ENCODE measurements at places on chromosomes 3 and 15.
A peak's percentile ranks its signal among the peaks of the same experiment; 100 is the strongest.

DNA sequence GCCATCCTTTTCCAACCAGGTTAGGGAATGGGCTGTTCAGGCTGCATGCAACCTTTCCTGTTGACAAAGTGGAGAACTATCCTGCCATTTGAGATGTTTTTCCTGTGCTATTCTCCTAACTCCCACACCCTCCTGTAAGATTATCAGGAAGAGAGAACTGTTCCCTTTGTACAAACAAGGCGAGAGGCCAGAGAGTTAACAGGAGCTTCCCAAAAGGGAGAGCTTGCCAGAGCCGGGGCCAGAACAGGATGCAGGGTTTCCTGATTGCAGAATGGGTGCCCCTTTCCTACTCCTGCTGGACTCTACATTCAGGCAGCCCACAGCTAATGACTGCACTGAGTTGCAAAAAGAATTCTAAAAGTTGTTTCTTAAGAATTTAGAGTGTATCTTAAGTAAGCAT, 17.1 kb downstream of the PML start:
- peak; percentile 31 for DNase-seq

DNA sequence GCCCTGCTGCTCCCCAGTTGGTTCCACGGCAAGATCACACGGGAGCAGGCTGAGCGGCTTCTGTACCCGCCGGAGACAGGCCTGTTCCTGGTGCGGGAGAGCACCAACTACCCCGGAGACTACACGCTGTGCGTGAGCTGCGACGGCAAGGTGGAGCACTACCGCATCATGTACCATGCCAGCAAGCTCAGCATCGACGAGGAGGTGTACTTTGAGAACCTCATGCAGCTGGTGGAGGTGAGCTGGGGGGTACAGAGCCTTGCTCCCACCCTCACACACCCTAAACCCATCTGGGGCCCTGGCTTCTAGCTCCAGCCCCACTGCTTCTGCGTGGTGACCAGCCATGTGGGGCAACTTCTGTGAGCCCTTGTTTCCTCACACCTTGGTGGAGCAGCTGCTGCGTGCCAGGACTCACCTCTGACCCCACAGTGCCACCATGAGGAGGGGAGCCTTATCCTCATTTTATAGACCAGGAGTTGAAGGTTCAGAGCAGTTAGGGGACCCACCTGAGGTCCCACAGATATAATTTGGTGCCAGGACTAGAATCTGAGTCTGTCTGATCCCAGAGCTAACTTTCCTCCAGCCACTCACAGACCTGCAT, 13.3 kb upstream of the LMAN1L start:
- peak; percentile 30 for DNase-seq

- no peak for DNase-seq
Measured at GRCh38 chr15:57330619-57331340, 45.5 kb upstream of the CGNL1 start.

DNA sequence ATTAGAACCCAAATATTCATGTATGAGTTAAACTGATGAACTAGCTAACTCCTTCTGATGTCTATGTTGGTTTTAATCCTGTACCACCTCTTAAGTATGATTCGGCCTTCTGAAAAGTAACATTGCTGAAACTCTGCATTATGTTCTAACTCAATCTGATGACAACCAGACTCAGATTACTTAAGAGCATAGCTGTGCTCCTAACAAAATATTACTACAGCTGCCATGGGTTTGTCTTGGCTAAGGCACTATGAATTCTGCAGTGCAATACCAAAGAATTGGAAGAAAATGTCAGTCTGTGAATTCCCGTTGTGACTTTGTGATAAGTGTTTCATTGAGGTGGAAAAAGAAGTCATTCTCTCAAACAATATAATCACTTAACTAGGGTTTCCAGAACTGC, 224.4 kb downstream of the ZMAT3 start:
- no peak for DNase-seq

GRCh38 chr3:109532257-109533216, 195.2 kb upstream of the DPPA4 start:
- DNase-seq, result peak; percentile 32

DNA sequence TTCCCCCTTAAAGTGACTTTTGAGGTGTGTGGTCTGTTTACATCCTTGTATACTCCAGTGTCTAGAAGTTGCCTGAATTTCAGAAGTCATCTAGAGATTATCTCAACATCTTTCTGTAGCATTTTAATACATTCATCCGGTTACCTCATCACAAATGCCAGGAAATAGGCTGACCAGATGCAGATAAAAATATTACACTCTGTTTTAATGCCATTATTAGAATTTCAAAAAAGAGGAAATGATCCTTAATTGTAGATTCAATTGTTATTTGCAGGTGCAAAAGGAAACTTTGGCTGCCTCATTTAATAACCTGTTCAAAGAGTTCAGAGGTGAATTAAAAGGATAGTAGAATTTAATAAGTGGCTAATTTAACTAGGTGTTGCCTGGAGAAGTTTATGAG, 290.9 kb downstream of the C3orf38 start:
- DNase-seq, result no peak

- no peak for DNase-seq
Measured at GRCh38 chr3:132756108-132756650, 34.0 kb upstream of the NPHP3 start.

DNA sequence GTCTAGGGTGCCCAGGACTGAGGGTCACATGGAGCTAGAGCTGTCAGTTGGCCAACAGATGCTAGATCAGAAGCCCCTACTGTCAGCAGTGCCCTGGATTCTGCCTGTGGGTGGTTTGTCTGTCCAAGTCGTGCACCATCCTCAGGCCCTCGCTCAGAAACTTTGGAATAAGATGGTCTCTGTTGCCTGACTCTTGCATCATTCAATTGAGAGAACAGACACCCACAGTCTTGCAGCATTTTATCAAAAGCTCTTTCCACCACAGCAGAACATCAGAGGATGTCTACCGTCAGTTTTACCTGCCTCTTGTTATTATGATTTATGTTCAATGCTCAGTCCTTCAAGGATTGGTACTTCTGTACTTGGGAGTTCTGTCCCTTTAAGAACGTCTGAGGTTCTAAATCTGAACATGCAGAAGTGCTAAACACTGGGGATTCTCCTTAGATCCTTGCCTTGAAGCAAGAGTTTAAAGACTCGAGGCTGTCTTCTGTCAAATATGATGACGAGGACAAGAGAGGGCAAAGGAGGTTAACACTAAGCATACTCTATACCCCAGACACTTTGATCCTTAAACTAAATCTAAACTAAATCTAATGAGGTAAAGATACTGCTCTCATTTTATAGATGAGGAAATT, 4.8 kb downstream of the AQP9 start:
- DNase-seq, result no peak

GRCh38 chr3:148309390-148310035, 388.2 kb upstream of the AGTR1 start:
- DNase-seq, result no peak

DNA sequence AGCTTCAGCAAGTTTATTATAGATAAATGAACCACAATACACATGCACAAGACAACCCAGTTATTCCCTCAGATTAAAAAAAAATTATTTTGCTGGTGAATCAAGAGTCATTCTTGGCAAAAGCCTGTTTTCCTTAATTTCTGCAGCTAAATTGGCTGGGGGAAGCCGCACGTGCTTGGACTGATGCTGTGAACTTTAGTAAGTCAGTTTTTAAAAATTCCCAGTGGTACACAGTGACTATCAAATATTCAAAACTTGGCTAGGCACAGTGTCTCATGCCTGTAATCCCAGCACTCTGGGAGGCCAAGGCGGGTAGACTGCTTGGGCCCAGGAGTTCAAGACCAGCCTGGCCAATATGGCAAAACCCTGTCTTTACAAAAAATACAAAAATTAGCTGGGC, 23.9 kb downstream of the EHD4 start:
- DNase-seq, result no peak

- no peak for DNase-seq
Measured at GRCh38 chr15:51735228-51736010, 2.0 kb downstream of the LYSMD2 start.

DNA sequence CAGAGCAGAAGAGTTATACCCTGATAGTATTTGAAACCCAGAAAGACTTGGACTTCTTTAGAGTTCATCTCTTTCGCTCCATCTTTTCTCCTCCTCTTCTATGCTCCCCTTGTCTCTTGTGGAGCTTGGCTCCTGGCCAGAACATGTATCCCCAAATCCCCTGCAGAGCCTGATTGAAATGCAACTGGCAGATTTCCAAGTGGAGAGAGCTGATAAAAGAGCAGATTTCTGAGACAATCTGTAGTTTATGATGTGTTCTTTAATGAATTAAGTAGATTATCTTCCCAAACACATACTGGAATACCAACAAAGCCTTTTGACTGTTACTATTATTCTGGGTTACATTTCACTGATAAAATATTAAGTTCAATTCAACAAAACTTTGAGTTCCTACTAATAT, 33.4 kb downstream of the UNC13C start:
- DNase-seq, result no peak

GRCh38 chr3:30353711-30354467, 252.5 kb upstream of the TGFBR2 start:
- DNase-seq, result no peak

DNA sequence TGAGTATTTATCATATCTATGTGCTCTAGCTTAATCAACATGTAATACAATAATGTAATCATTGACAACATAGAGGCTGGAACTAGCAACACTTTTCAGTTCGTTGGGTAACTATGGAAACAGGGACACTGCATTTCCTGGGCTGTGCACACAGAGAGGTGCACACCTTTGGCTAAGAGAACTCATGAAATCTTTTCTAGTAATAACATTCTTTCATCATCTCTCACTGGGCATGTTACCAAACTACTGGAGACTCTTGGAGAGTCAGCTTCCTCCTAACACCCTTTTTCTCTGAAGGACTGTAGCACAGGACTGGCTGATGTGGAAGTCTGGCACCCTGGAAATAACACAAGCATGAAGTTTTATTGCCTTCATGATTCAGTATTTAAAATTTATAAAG, 135.6 kb downstream of the KCNMB2 start:
- DNase-seq, result no peak

GRCh38 chr15:36313736-36314280, 265.6 kb upstream of the CDIN1 start:
- no peak for DNase-seq

DNA sequence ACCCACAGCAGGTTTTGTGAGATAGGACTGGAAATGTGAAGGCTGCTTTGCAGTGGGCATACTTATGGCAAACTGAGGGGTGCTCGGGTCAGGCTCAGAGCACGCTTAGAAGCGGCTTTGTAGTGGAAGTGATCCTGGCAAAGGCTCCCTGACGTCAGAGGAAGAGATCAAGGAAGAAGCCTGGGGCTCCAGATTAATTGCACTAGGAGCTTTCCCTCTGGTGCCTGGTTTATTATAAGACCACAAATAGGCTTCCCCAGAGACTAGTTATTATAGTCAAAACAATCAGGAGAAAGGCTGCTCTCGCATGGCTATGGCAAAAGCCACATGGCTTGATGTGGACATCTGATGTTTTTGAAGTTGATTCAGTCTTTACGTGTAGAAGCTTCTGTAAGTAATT, 515.1 kb downstream of the GABRG3 start:
- DNase-seq, result no peak

- DNase-seq, result no peak
Measured at GRCh38 chr15:42736178-42736792, 643 bp downstream of the CDAN1 start.

DNA sequence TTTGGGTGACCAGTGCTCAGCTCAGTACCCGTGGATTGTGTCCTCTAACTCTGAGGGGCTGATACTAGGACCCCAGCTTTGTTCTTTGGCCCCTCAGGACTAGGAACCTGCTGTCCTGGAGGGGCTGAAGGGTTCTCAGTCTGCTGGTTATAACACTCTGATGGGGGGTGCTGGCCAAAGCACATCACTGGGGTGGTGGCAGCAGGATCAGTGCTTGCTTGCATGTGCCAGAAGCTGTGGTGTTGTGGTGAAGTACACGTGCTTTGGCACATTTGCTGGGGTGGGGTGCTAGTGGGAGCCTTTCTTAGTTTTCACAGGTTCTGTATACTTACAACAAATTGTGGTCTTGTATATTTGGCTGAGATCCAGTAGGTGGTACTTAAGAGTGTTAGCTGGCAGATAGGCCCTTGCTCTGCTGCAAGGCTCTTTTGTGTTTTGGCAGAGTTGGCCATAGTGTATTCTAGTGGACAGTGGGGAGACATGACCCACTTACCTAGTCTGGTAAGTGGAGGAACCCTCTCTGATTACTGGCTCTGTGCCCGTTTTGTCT, 344.3 kb downstream of the EDEM1 start:
- no peak for DNase-seq

GRCh38 chr15:78130466-78131294, 565 bp downstream of the CIB2 start:
- no peak for DNase-seq

- DNase-seq, result no peak
Measured at GRCh38 chr3:16132190-16132589, 42.3 kb upstream of the GALNT15 start.

DNA sequence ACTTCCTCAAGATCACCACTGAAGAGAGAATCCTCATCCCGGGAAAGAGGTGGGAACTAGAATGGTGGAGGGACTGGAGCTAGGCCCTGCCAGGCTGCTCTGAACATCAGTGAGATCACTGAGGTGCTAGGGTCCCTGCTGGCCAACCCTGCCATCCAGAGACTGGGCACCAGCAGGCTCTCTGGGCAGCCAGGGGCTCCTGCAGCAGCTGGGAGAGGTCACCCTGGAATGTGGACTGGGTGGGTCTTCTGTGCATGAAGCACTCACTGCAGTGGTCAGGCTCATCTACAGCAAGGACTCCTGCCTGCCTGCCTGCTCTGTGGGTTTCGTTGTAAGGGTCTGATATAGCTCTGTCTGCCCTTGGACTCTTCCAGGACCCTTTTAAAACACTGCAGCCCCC, 24.9 kb downstream of the ALS2CL start:
- no peak for DNase-seq

DNA sequence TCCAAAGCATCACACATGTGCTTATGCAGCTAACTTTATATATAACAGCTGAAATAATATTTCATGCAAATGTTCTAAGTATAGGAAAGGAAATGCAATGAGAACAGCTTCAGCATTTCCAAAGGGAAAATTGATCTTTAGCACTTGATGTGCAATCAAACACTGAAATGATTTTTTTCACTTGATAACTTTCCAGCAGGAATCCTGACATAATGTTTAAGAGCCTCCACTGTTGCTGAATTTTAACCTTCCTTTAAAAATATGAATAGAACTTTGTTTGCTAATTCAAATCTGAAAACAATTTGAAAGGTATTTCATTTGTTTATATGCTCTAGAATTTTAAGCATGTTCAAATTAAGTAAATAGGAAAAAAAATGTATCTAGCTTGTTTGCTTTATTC, 96.9 kb upstream of the STRIT1 start:
- no peak for DNase-seq

GRCh38 chr3:37144806-37145205, 29.6 kb downstream of the LRRFIP2 start:
- DNase-seq, result no peak

DNA sequence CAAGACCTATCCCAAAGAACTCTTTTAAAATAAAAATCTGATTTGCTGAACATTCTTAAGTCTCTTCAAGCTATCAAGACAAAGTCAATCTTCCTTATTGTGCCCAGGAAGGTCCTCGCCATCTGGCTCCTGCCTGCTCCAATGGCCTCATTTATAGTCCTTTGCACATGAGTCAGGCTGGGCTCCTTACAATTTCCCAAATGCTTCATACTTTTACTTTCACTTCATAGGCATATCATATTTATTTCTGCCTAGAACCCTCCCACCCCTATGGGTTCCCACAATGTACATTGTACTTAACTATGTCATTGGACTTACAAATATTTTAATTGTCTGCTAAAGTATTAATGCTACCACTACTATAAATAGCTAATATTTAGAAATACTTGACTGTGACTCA, 9.1 kb downstream of the THRB start:
- DNase-seq, result no peak

Data from GF-D8 (cell line).